ENCODE measurements at places on chromosomes 13 and 19.

DNA sequence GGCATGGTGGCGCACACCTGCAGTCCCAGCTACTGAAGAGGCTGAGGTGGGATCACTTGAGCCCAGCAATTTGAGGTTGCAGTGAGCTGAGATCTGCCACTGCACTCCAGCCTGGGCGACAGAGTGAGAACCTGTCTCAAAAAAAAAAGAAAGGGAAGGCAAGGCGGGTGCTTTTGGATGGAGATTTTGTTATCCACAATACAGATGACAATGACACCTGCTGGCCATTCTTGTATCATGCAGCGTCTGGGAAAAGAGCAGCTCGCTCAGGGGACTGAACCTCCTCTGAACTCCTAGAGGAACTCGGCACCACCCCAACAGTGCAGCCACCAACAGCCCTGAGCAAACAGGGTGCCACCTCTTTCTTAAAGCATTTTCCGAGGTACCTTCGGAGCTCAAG lies 22.8 kb downstream of the HAUS8 start:
- DNase-seq: no peak

DNA sequence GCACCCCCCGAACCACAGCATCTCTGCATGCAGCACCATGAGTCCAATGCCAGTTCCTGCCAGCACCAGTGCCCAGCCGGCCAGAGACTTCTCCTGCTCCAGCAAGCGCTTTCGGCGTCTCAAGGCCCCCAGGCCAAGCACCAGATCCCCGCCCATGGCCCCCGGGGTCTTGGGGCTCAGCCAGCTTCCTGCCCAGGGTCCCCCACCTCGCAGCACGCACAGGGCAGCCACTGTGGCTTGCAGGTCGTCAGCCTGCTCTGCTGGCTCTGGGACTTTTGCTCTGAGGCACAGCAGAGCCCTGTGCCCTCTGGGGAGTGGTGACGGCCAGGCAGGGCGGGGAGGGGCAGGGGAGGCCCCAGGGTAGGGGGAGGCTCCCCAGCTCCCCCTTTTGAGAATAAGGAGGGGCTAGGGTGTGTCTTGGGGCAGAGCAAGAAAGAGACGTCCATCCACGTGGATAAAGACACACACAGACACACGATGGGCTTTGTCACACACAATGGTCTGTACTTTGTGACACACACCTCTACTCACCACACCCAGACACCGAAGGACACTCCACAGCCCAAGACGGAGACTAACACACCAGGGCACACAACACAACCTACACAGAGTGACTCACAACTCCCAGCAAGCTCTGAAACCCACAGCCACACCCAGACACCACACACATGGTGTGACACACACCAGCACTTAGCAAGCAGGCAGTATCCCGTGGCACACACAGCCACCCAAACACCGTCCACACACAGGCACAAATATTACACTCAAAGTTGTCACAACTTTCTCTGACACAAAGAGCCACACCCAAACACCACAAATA lies at the start of gene KCNN4:
TSS of gene KCNN4 (minus strand) at position 268 of the 820 bp plus-strand sequence. CDS start at position 156, 112 bp downstream.
- DNase-seq: no peak

DNA sequence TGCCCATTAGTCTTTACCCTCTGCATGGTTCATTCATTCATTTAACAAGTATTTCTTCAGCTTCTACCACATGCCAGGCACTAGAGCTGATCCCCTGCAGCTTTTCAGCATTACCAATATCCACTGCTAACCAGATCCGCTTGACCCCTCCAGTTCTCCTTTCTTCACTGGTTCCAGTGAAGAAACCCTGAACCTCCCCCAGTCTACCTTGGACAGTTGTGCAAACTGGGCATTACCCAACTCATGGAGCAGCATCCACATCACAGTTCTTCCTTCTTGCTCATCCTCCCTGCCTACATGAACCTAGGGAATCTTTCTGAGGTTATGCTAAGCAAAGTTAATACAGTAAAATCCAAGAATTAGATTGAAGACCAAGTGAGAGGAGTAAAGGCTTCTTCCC lies 78.7 kb upstream of the SERP2 start:
- no peak for DNase-seq

GRCh38 chr19:3073159-3073563 lies 10.9 kb upstream of the TLE5 start:
- no peak for DNase-seq

DNA sequence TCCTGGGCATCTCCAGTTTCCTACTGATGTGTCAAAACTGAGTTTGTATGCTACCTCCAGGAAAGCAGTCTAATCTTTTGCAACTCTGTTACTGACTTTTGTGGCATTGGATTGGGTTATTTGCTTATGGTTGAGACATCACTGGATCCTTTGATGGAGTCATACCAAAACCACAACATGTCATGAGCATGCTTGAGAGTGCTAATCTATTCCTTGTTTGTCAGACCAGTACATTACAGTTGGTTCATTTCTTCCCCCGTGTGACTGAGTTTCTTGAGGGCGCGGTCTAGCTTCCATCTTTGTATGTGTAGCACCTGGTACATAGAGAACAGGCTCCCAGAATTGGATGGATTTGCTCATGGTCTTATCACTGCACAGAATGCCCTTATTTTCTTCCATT lies 43.2 kb downstream of the SUGT1 start:
- DNase-seq: no peak

DNA sequence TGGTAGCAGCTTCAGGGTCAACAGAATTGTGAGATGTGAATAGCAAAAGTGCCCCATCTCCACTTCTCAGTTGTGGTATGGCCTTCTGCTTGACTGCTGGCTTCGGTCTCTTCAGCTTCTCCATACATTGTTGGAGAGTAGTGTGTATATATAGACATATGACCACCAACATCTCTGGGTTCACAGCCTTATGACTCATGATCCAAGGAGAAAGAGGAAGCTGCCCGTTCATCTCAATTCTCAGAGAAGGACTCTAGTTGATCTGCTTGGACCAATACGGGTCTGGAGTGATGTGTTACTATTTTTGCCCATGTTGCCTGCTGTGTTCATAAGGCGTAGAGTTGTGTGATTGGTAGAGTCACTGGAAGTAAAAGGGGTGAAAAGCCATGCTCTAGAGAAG lies 3.6 kb upstream of the COMMD6 start:
- no peak for DNase-seq

GRCh38 chr13:91406619-91407018 lies 8.2 kb downstream of the GPC5 start:
- DNase-seq: no peak

DNA sequence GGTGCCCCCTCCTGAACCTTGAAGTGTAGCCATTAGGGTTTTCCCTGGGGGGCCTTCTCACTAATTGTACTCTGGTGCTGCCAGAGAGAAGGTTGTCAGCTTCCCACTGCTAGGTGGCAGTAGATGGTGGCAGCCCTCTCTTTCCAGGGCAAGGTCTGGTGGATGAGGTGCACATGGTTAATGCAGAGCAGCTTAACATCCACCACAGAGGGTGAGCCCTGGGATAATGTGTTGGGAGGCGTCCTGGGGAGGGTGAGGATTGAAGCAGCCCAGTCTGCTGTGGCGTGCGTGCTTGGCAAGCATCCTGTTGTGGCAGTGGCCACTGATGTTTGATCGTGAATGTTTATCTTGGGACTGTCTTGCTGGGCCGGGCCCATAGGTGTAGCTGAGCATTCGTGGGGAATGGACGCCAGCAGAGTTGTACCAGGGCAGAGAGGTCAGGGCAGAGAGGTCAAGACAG lies 5.8 kb downstream of the EGLN2 start:
- DNase-seq: no peak

GRCh38 chr13:35530147-35530546 lies 53.7 kb upstream of the MAB21L1 start:
- no peak for DNase-seq

DNA sequence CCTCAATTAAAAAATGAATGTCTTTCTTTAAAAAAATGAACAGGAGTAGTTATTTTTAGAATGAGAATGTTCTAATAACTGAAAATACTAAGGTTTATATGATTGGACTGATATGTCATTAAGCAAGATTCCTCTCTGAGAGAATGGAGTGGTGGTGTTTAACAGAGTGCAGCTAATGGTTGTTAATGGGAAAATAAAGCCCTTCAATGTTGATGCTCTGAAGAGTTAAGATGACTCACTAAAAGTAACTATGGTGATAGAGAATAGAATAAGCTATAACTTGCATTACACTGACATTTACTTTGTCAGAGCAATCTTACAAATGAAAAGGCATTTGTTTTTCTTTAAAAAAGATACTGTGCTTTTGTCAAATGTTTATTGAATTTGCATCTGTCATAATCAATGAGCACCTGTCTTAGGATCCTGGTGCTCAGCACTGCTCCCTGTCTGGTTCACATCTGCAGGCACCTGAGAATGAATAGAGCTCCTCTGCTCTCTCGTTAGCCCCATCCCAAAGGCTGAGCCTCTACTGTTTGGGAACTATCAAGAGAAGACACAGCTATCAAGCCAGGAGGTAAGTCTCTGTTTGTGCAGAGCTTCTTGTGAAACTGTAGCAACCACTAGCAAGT lies 15.1 kb downstream of the PABPC3 start:
- no peak for DNase-seq

GRCh38 chr13:40549500-40550094 lies 116.8 kb downstream of the FOXO1 start:
- DNase-seq: no peak

- DNase-seq: no peak
Measured at GRCh38 chr13:79874396-79875360, 393.7 kb downstream of the NDFIP2 start.

GRCh38 chr13:58687148-58687547 lies 1055.6 kb downstream of the PCDH17 start:
- DNase-seq: no peak

DNA sequence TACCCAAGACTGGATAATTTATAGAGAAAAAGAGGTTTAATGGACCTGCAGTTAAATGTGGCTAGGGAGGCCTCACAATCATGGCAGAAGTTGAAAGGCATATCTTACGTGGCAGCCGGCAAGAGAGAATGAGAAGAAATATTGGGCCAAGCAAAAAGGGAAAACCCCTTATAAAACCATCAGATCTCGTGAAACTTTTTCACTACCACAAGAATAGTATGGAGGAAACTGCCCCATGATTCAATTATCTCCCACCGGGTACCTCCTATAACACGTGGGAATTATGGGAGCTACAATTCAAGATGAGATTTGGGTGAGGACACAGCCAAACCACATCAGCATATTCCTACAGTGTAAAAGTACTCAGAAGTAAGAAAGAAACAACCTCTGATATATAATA lies 4.7 kb upstream of the KBTBD7 start:
- no peak for DNase-seq

DNA sequence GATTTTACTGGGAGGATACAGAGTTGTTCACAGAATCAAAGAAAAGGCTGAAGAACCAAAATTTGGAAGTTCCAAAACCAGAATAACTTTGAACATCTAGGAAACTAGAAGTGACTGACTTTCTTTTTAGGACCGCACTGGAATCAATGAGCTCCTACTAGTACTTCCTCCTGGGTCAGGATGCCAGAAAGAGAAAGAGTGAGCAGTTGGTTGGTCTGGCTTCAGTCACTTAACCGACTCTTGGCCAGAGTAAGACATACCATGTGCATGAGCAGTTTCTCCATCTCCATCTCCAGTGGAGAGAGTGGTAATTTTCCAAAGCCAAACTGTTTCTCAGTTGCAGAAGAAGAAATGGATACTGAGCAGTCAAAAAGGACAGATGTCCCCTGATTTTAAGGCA lies 27.1 kb upstream of the MTUS2 start:
- no peak for DNase-seq

DNA sequence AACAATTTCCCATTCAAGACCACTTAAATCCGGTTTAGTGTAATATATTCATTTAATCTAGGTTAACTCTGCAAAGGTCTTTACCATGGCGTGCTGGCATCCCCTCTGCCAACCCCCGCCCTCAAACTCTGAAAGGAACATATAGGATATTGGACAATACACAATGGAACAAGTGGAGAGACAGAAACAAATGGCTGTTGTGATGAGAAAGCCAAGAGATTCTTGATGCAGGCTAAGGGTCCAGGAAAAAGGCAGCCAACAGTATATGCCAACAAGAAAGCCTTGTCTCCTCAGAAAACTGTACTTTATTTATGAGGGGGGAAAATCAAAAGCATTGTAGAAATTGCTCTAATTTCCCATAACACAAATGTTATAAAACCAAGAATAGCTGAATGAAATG lies 407.3 kb upstream of the SGCG start:
- no peak for DNase-seq

DNA sequence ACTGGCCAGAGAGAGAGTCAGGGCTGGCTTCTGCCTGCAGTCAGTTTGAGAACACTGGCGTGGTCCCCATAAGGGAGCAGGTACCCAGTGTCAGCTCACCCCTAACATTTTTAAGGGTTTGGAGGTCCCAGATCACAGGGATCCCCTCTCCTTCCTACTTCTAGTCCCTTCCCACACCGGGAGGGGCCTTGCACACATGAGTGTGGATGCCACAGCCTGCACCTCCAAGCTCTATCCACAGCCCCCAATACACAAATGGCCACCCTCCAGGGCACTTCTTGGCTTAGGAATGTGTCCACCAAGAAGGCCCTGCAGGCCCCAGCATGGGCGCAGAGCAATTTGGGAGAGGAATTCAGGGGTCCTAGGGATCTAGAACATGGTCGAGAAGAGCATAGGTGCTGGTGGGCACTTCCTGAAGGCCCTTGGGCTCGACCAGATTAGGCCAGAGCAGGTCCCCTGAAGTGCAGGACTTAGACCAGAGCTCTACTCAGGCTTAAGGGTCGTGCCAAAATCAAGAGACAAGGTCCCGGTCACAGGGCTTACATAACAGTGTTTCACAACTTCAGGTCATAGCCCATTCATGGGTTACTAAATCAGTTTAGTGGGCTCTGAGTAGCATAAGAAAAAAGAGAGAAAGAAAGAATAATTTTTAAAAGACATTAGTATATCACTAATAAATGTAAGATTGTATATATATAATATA lies 16.0 kb downstream of the FXYD5 start:
- no peak for DNase-seq

DNA sequence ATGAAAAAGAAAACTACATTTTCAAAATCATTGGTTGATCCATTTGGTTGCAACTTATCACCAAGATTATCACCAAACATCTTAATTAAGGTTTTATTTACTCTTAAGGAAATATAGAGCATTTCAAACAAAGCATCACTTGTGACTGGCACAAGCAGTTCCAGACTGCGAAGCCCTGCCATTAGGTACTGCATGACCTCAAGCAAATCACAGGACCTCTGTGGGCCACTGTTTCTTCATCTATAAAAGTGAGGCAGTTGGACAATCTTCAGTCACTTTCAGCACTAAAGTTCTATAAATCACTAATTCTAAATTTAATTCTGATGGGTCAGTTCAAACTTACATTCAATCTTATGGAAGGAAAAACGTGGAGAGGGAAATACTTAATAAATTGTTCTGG lies 2.0 kb downstream of the ELF1 start:
- DNase-seq: no peak

- DNase-seq: no peak
Measured at GRCh38 chr13:54379461-54379860, 1350.8 kb downstream of the OLFM4 start.

GRCh38 chr19:34960940-34961679 lies 2.9 kb downstream of the ZNF792 start:
- no peak for DNase-seq
